Hepatocyte (in vitro differentiated cells): ENCODE measurements at places on chromosomes 3 and 15. TPM values are rescaled to one million over a fixed set of nuclear protein-coding genes. Genes with fewer than 3 reads are reported as not detected.

GRCh38 chr3:64184621-64185020 is 40.6 kb downstream of the PRICKLE2 start:
- H3K4me3 ChIP-seq = no peak overlapping the region
- no peaks in the 10 kb centered on the region for H3K27me3 ChIP-seq
- no peak for DNase-seq

CRELD1 gene
- 40.5 and 43.9 TPM in 2 replicates for total RNA-seq

LMAN1L gene
- total RNA-seq = not detected in 2 replicates

DNA sequence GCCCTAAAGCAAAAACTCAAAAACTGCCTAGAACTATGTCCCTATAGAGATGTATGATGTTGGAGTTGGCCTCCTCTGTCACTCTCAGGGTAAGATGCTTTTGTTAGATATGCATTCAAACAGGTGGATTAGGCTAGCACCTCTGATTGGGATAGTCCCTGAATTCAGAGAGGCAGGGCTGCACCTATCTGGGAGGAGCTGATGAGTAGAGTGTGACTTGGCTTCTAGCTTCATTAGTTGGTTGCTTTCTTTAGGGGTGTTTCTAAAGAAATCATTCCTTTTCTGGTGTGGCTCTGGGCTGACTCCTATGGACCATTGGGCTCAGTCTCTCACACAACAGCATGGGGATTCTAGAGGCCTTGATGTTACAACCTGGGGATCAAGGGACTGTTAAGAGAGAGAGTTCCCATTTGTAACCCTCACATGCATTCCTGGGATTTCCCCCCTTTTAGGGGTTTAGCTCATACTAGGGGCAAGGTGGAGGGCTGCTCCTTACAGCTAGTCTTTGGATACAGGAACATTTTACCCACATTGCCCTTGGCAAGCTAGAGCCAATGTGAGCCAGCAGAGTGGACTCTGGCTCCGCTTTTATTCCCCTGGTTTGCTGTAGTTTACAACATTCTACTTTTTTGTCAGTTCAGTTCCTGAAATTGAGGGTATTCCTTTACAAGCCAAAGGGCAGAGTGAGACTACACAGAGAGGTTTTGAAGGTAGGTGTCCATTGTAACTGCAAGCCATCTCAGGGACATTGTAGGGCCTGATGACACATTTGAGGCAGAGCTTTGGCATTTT is 7.5 kb downstream of the ZNF592 start:
- no peaks in the 10 kb centered on the region for H3K36me3 ChIP-seq
- DNase-seq = no peak
- H3K4me1 ChIP-seq = peaks cover 49% of the 10 kb centered on the region
- no peaks in the 10 kb centered on the region for H3K27me3 ChIP-seq
- H3K27ac ChIP-seq = peak overlapping the region; percentile 40
- no peak overlapping the region for H3K4me3 ChIP-seq
